HT1080 (cell line): ENCODE measurements at places on chromosomes 7 and 10. TPM values are rescaled to one million over a fixed set of nuclear protein-coding genes. Genes with fewer than 3 reads are reported as not detected.

- DNase-seq, result no peak
Observed at GRCh38 chr7:20562461-20562860, 53.0 kb upstream of the ABCB5 start.

- DNase-seq, result peak; percentile 29
Observed at GRCh38 chr10:98293550-98294269, 25.7 kb upstream of the LOXL4 start.

Gene PRPS1L1
- not detected in 2 replicates for total RNA-seq

DNA sequence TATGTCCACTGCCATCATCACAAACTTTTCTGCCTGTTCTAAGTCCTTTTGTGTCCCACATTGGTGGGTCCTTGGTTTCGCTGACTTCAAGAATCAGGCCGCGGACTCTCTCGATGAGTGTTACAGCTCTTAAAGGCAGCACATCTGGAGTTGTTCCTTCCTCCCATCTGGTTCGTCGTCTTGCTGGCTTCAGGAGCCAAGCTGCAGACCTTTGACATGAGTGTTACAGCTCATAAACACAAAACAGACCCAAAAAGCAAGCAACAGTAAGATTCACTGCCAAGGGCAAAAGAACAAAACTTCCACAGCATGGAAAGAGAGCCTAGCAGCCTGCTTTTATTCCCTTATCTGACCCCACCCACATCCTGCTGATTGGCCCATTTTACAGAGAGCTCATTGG, 30.2 kb downstream of the ASNS start:
- no peak for DNase-seq

DNA sequence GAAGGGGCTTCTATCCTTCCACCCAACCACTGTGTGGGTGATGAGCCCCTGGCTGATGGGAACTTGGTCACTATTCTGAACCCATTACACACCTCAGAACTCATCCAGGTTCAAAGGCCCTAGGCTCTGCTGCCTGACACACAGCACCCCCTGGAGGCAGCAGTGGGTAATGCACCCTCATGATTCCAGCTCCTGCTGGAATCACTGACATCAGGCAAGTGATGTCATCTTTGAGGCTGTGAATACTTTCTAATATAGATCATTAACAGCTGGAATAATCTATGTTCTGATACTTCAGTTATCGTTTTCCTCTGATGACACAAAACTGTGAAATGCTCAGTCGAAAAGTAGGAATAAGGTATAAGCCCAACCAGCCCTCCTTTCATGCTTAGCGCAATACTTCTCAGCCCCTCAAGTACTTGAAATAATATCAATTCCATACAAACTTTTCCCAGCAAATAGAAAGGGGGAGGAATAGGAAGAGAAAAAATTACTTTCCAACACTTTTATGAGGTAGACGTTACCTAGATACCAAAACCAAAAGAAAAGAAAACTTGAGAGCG, 7.5 kb upstream of the RBP3 start:
- DNase-seq, result peak; percentile 42

DNA sequence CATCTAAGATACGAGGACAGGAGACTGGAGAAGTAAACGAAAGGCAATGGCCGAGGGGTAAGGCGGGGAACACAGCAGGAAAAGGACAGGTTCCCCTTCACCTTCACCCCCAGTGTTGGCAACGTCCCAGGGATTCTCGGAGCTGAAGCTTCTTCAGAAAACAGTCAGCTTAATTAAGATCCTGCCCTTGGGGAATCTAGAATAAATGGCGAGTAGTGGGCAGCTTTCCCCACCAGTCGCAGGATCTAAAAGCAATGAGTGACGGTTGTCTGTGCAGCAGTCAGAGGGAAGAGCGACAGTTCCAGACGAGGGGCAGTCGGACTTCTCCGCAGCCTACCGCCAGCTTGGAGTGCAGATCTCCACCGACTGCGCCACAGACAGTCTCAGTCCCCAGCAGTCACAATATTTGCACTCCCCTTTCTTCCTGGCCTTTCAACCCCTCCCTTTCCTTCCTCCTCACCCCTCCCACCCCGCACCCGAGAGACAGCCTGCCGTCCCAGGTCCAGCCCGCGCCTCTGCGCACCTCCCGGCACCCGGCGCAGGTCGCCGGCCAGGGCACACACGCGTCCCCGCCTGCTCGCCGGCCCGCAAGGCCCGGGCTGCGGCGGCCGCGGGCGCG, 10.9 kb upstream of the SP8 start:
- peak; percentile 18 for DNase-seq
